Hematopoietic multipotent progenitor cell (in vitro differentiated cells): ENCODE measurements at places on chromosomes 6 and 20.
A peak's percentile ranks its signal among the peaks of the same experiment; 100 is the strongest.

- DNase-seq, result no peak
Measured at GRCh38 chr6:108959972-108960582, 111.9 kb downstream of the ARMC2 start.

- DNase-seq, result no peak
Measured at GRCh38 chr6:498795-499231, 107.3 kb downstream of the IRF4 start.

DNA sequence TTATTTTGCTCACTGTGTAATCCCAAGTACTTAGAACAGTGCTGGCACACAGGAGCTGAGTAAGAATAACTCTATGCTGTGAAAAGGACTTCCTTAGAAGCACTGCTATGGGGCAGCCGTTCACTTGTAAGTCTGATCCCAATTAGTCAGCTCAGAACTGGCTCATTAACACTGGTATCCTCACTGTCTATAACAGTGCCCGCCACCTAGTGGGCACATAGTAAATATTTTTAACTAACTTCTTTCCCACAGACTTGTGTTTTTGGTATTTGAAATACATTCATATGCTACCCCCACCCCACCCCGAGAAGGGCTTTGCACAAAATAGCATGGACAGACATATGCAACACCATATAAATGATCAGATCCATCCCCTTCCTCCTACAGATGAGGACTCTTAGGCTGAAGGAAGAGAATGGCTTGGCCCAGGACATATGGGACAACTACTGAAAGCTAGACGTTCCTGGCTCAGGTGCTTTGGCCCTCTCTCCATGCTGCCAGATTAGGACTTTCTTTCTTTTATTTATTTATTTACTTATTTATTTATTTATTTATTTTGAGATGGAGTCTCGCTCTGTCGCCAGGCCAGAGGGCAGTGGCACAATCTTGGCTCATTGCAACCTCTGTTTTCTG is 47.1 kb downstream of the DST start:
- peak; percentile 62 for DNase-seq

GRCh38 chr20:18686696-18687095 is 98.8 kb downstream of the DTD1 start:
- no peak for DNase-seq

- DNase-seq, result no peak
Measured at GRCh38 chr6:14851281-14851680, 394.6 kb upstream of the JARID2 start.

- no peak for DNase-seq
Measured at GRCh38 chr6:159079367-159079766, 34.6 kb upstream of the TAGAP start.

DNA sequence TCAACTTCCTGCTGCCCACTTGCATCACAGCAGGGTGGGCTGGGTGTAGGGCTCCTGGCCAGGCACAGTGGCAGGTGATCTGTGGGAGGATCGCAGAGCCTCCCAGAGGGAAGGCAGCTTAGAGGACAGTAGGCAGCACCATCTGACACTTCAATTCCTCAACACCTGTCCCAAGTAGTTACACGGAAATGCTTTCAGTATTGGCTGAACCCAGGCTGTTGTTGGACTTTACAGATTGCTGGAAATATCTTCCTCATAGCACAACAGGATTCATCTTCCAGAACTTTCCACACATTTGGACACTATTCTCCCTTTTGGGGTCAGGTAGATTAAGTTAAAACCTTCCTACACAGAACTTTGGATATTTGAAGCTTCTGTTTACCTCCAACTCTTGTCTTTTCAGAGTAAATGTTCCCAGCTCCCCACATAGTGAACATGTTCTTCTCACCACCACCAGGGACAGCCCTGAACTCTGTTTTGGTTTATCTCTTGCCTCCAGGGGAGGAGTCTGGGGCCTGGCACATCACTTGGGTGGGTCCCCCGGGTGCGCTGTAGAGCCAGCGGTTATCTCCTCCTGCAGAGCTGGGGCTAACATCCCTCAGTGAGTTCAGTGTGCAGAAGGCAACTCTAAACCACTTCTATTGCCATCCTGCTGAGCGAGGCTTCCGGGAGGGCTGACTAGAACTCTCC is 3.5 kb upstream of the SLC22A2 start:
- no peak for DNase-seq
